ENCODE measurements at places on chromosomes 4 and X.

DNA sequence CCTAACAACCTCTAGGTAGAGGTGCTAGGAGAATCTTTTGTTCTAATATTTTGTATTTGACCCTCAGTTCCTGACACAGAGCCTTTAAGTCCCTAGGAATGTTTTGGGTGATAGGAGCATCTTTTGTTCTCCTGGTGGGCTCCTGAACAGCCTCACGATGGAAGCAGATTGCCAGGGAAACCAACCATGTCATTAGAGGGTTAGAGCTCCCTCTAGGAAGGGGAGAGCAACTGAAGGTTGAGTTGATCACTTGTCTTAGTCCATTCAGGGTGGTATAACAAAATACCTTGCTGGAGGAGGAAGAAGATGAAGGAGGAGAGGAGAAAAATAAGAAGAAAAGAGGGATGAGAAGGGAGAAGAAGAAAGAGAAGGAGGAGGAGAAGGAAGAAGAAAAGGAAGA is 9.2 kb downstream of the VCX start:
- DNase-seq = no peak

- peak; percentile 69 for DNase-seq
Measured at GRCh38 chr4:6327220-6327917, 57.7 kb downstream of the WFS1 start.

GRCh38 chr4:183601381-183601780 is 57.6 kb downstream of the RWDD4 start:
- no peak for DNase-seq

DNA sequence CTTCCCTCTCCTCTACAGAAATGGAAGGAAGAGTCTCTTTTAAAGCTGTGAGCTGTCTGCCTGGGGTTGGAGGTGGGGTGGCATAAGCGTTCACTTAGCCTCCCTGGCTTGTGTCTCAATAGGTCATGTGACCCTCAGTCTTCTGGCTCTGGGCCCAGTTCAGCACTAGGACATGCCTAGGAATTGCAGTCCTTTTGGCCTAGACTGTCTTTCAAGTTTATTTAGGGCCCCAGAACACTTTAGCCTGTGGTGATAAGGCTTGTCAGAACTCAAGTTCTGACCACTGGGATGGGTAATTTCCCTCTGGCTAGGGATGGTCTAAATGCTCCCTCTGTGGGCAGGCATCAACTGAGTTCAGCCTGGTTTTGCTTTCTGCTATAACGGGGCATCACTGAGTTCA is 34.3 kb upstream of the ARMCX4 start:
- DNase-seq = no peak

- DNase-seq = no peak
Measured at GRCh38 chr4:150949943-150950342, 65.1 kb downstream of the LRBA start.

DNA sequence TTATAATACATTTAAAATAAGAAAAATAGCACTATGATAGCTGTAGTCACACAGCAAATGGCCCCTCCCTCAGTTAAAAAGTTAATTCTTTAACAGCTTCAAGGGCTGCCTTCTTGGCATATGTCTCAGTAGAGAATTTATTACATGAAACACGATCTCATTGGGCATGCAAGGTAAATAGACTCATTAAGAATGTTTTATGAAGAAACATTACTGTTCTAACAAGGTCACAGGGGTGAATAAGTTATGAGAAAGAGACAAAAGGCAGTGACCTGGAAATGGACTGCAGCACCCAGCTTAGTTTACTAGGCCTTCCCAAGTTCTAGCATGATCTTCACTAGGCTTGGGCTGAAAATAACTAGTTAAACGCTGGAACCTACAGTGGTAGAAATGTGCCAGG is 277.7 kb downstream of the NR3C2 start:
- DNase-seq = no peak
